ENCODE measurements at places on chromosomes 1 and 21. TPM values are rescaled to one million over a fixed set of nuclear protein-coding genes. Genes with fewer than 3 reads are reported as not detected.

Gene ATP1A4
- 0.21 TPM for polyA plus RNA-seq

Gene OR2T34
- polyA plus RNA-seq, result not detected

Gene OR2T2
- not detected for polyA plus RNA-seq

Gene TSSK3
- 4.5 TPM for polyA plus RNA-seq

Gene LCE1A
- not detected for polyA plus RNA-seq

Gene MTARC2
- polyA plus RNA-seq, result 58.2 TPM

Gene CRABP2
- polyA plus RNA-seq, result 824 TPM

Gene B3GALT5
- 0.40 TPM for polyA plus RNA-seq

Gene PTGS2
- not detected for polyA plus RNA-seq

Gene ANGPTL1
- not detected for polyA plus RNA-seq

Gene DYRK3
- 8.4 TPM for polyA plus RNA-seq

Gene S100A7A
- polyA plus RNA-seq, result not detected

Gene ARHGAP29
- 8.1 TPM for polyA plus RNA-seq

Gene PLEKHG5
- polyA plus RNA-seq, result 18.7 TPM

Gene MTARC1
- 15.8 TPM for polyA plus RNA-seq

Gene NUDT4B
- not detected for polyA plus RNA-seq

Gene MECR
- 62.8 TPM for polyA plus RNA-seq

Gene MYCL
- 3.9 TPM for polyA plus RNA-seq

Gene PTPRF
- polyA plus RNA-seq, result 44.1 TPM

Gene DYNLT5
- 5.3 TPM for polyA plus RNA-seq

Gene LENEP
- polyA plus RNA-seq, result not detected

Gene ELAPOR1
- not detected for polyA plus RNA-seq

Gene NBPF4
- not detected for polyA plus RNA-seq

Gene DHRS3
- 9.9 TPM for polyA plus RNA-seq

Gene NLRP3
- polyA plus RNA-seq, result not detected

Gene STUM
- polyA plus RNA-seq, result 0.71 TPM
